Progenitor cell of endocrine pancreas (in vitro differentiated cells): ENCODE measurements at places on chromosomes 5 and 9. TPM values are rescaled to one million over a fixed set of nuclear protein-coding genes. Genes with fewer than 3 reads are reported as not detected.

The FBXW11 gene
- 61.2 and 63.5 TPM in 2 replicates for total RNA-seq

The ZDHHC12 gene
- total RNA-seq, result 33.7 TPM in 2 replicates

The TSSK1B gene
- 0.27 and 0.29 TPM in 2 replicates for total RNA-seq

The TBC1D13 gene
- total RNA-seq, result 36.1 and 36.2 TPM in 2 replicates

GRCh38 chr5:32193591-32193990 is 19.5 kb upstream of the GOLPH3 start:
- DNase-seq, result no peak

GRCh38 chr9:34899535-34900158 is 58.4 kb upstream of the PHF24 start:
- DNase-seq, result peak; percentile 68

DNA sequence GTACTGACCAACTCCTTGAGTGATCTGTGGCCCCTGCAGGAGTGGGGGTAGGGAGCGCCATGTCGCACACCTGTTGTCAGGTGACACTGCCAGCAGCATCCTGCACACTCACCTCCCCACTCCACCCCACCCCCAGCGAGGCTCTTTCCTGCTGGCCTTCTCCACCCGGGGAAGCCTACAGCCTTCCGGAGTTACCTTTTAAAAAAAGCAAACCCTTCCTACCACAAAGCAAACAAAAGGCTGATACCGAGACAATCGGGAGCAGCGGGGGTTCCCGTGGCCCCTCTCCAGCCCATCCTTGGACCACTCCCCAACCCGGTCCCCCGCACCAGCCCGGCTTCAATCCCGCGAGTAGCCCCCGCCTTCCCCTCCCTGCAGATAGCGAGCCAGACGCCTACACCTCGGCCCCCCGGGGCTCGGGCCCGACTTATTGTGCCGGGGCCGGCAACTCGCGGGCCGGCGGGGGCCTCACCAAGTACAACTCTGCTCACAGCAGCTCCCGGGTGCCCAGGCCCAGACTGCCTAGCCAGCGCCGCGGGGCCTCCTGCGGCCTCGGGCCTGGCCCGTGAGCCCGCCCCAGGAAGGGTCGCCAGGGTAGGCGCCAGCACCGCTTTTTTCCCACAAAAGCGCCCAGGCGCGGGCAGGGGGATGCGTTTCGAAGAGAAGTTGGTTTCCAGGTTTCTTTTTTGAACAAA is 724 bp downstream of the MACROH2A1 start:
- DNase-seq, result no peak

GRCh38 chr9:114176624-114177291 is 21.4 kb downstream of the COL27A1 start:
- DNase-seq, result no peak

GRCh38 chr9:129607027-129607387 is 13.9 kb downstream of the C9orf50 start:
- DNase-seq, result no peak

GRCh38 chr5:43609752-43610151 is 6.8 kb downstream of the NNT start:
- no peak for DNase-seq

GRCh38 chr5:96377167-96377566 is 55.9 kb downstream of the PCSK1 start:
- DNase-seq, result no peak

DNA sequence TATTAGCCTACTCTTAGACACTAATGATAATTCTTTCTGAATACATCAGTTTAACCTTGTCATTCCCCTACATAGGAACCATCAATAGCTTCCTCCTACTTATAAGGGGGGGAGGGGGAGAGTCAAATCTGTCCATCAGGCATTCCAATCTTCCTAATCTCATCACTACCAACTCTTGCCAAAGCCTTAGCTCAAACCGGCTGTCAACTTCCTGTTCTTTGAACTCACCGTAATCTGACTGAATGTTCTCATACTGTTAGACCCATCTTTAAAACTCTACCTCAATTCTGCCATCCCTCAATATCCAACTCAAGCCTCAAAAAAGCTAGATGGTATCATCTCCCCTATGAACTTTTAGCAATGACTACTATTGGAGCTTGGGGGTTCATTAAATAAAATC is 41.9 kb upstream of the RNF38 start:
- no peak for DNase-seq

- DNase-seq, result no peak
Observed at GRCh38 chr9:128556926-128557634, 4.7 kb downstream of the SPTAN1 start.

DNA sequence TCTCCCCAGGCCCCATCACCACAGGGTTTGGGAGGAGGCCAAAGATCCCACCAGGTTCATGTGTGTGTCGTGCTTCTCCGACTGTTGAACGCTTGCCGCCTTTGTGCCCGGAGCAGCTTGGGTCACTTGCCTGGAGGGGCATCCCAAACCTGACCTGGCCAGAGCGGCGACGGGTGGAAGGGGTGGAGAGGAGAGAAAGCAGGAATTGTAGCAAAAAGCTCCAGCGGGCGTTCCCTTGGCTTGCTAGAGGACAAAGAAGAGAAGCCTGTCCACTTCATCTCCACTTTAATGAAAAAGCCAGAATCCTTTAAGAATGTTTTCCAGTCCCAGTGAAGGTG is 2.9 kb upstream of the TRIM41 start:
- no peak for DNase-seq

DNA sequence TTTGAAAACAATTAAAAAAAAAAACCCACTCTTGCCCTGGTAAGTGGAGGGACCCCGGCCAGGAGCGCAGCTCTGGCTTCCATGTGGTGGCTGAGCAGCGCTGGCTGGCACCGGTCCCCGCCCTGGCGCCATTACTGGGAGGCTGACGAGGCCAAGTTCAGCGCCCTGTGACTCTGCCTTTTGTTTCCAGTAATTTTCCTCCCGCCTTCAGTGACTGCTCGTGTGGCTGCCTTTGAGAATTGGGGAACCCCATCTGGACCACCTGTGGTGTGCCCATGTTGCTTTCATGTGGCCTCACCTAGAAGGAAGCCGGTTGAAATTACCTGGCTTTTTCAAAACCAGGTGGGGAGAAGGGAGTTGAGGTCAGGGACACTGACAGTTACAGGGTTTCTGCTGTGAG is 136.1 kb downstream of the GAPVD1 start:
- DNase-seq, result no peak

- no peak for DNase-seq
Observed at GRCh38 chr5:10250806-10251276, 761 bp downstream of the CCT5 start.

DNA sequence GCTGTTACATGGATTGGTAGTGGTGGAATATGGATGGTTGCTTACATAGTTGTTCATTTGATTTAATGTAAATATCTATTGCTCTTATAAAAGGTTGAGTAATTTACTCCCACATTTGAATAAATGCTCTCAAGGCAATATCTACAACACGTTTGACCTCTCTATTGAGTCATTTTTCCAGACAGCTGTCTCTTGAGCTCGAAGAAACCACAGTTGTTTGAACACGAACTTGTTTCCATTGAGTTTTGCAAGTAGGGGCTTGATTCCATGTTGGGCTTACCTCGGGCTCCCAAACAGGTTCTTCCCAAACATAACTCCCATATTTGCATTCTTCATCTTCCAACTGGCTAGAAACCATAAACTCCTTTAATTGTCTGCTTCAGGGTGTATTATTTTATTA is 115.0 kb upstream of the HMHB1 start:
- DNase-seq, result no peak

- no peak for DNase-seq
Observed at GRCh38 chr5:74673011-74673790, 11.8 kb upstream of the HEXB start.

DNA sequence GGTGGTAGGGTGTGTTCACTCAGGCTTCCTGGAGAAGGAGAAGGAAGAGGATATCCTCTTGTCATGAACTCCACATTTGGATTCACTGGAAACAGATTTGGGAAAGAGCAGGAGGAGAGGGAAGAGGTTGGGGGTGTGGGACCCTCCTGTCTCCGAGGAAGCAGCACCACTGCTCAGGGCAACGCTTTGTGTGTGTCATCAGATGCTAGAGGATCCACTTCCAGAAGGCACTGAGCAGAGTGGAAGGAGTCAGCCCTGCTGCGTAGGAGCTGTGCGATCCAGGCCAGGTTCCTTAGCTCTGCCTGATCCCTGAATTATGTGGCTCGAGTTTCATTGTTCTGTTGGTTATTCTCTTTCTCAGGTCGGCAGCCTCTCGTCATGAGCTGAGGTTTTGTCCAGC is 37.3 kb upstream of the TJP2 start:
- no peak for DNase-seq

- DNase-seq, result no peak
Observed at GRCh38 chr5:169169783-169170182, 131.2 kb downstream of the SLIT3 start.

DNA sequence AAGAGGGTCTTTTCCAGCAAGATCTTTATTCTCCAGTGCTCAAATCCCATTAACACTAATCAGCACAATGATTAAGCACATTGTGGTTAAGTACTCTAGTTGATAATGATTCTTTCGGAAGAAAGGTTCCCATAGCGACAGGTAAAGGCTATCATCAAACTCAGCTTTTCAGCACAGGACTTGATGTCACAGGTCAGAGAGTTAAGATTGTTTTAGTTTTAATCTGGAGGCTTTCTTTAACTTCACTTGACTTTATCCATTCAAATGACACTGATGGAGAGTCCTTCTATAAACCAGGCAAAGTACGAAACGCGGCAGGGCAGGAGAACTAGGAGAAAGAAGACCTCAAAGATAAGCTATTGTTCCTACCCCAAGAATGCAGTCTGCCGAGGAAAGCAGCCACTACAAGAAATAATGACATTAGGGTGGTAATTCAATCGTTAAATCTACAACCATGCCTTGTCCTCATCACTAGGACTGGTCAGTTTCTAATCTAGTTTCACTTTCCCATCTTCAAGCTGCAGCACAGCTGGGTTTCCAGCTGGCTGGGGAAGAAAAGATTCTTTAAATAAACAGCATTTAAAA is 4.6 kb downstream of the NRG2 start:
- no peak for DNase-seq
